CD4-positive, alpha-beta memory T cell (primary cell): ENCODE measurements at places on chromosomes 7 and 10.

DNA sequence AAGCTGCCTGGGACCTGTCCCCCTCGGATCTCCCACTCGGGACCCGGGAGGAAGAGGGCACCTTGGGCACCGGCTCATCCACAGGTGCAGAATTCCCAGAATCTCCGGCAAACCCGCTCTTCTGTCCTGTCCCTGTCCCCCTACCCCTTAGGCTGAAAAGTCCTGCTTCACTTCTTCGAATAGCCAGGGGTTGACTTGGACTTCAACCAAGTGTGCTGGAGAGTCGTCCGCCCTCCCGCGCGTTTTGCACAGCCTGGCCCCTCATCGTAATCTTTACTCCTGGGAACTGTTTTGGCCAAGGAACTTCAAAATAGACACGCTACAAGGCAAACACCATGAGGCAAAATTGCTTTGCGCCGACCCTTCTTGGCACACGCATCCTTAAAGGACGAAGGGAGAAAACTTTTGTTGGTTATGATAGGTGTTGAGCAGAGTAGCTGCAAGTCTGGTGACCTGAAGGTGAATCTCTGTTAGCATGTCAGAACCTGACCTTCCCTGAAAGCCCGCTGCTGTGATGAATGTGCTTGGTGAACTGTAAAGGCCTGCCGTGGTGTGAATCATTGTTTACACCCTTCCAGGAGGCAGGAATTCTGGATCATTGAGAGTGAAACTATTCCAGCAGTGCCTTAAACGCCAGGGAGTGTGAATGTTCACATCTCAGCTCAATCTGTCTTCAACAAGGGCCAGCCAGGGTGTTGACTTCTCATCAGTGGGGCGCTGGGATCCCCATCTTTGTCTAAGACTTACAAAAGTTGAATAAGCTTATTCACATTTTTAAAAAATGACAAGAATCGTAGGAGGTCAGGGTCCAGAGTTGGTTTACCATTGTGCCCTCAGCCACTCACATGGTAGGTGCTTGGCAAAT lies 589 bp upstream of the RAPGEF5 start:
- no peak for DNase-seq

DNA sequence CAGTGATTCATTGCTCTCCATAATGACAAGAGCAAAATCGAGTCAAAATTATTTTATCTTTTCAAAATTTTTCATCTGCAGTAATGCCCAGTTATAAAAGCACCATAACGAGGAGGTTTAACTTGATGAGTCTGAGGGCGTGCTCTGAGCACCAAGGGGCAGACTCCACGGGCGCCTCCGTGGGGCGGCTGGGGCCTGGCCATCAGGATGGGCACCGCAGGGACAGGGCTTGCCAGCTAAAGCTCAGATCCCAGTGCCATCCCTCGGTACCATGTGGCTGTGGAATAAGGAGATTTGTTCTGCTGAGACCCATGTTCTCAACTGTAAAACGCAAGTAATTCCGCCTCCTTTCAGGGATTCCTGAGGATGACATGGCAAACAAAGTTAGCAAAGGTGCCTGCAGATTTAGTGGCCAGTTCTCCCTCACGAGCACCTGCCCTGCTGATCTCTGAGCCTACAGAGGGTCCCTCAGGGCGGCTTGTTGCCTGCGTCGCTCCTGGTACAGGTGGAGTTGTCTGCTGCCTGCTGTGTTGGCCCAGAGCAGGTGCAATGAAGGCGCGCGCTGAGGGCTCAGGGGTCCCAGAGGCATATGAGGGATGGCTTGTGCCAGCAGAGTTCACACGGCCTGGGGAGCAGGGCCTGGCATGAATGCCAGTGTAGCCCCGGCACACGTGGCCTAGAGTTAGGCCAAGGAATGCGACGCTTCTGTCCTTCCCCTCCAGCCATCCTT lies 584.4 kb downstream of the TCERG1L start:
- no peak for DNase-seq

- no peak for DNase-seq
Measured at GRCh38 chr7:131621652-131622051, 65.2 kb upstream of the PODXL start.

GRCh38 chr7:1951159-1951536 lies 281.1 kb downstream of the ELFN1 start:
- no peak for DNase-seq

- no peak for DNase-seq
Measured at GRCh38 chr7:108770981-108771745, 201.5 kb downstream of the DNAJB9 start.

GRCh38 chr10:22927166-22927565 lies 687 bp upstream of the ARMC3 start:
- no peak for DNase-seq

DNA sequence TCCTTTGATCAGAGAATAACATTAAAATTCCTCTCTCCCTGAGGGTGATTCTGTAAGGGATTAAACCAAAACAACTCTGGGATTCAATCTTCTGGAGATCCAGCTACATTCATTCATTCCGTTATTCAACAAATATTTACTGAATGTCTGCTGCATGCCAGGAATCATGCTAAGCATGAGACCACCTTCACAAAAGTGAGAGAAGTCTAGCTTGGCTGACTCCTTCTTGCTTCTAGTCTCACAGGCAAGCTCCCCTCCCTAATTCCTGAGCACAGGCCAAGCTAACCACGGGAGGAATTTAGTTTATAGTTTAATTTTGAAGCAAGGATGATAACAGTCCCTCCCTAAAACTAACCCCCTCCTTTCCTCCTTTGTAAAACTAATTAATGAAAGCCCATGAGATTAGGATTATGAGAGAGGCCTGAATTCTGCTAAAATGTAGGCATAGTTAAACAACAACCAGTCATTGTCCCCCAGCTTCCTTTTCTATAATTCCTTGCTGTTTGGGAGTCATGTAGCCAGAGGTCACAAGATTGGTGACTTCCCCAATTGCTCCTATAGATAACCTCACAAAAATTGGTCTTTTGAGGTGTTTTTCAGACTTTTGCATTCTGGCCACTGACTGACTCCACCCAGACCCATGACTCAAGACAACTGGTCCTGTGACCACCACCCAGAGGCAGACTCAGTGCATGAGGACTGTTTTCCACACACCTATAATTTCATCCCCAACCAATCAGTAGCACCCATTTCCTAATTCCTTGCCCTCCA lies 113.5 kb downstream of the ITGB8 start:
- no peak for DNase-seq

DNA sequence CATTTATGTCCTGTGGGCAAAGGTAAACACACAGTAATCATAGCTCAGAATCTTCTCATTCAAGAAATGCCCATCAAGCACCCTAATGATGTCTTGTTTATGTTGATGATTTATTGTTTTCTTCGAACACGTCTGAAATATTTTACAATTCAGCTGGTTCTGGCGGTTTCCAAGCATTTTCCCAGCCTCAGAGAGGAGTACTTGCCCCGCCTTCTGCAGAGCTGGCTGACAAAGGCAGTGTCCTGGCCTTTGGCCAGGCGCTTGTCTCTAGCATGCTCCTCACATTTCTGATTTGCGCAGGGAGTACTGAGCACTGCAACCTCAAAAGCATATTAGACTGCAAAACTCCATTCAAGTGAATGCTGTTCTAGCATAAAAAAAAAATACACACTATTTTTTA lies 314.2 kb upstream of the GNAI1 start:
- DNase-seq: no peak

- no peak for DNase-seq
Measured at GRCh38 chr7:123271231-123271630, 71.5 kb upstream of the SLC13A1 start.

DNA sequence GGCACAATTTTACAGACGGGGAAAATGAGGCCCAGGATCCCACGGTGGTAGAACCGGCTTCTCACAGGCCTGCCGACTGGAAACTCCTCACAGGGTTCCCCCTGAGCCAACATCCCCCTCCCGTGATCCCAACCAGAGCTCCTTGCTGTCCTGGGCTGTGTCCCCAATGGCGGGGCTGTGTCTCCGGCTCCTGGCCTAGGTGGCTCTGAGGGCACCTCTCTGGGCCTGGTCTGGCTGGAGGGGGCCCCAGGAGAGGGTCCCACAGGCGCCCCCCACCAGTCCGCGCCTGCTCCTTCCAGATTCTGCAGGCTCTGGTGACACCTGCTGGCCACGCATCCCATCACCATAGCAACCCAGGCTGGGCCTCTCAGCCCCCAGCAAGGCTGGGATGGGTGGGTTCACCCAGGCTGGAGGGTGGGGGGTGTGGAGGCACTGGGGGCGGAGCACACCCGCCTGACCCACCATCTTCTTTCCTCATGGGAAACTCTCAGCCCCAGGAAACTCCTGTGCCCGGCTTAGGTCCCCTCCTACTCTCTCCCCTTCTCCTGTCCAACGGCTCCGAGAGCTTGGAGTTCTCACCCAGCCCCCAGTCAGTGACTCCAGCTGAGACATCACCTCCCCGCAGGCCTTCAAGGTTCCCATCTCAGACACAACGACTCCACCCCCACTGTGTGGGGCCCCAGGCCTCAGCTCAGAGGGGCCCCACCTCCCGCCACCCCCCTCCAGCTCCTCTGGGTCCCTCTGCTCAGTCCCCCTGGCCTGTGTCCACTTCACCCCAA lies 27.1 kb upstream of the TNRC18 start:
- DNase-seq: peak; percentile 23

- DNase-seq: no peak
Measured at GRCh38 chr10:95225136-95225535, 31.1 kb downstream of the ACSM6 start.

- DNase-seq: no peak
Measured at GRCh38 chr7:142468871-142469665, 211.2 kb upstream of the PRSS58 start.

GRCh38 chr10:91787810-91788209 lies 10.4 kb upstream of the TNKS2 start:
- DNase-seq: no peak

GRCh38 chr10:86730227-86730626 lies 26.2 kb upstream of the BMPR1A start:
- no peak for DNase-seq

DNA sequence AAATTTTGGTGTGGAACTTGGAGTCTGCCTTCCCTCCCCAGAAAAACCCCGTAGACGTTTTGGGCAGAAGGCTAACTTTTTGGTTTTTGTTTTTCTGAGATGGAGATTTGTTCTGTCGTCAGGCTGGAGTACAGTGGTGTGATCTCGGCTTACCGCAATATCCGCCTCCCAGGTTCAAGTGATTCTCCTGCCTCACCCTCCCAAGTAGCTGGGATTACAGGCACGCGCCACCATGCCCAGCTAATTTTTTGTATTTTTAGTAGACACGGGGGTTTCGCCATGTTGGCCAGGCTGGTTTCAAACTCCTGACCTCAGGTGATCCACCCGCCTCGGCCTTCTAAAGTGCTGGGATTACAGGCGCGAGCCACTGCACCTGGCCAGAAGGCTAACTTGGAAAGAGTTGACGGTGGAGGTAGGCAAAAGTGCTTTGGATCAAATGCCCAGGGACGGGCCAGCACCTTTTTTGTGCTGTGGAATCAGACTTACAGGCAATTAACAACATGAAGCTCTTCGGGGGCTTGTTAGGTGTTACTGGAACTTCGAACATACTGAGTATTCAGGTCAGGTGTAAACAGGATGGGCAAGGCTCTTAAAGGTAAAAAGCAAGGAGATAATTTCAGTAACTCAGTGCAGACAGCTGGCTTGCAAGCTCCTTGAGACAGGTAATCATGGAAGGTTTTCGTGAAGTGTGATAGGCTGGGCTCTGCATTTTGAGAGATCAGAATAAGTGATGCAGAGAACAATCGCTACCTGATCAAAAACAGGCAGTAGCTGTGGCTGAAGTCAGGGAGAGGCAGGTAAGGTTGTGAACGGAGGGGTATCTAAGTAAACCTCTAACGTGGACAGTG lies 1.8 kb downstream of the PPP1R35 start:
- DNase-seq: no peak

- DNase-seq: no peak
Measured at GRCh38 chr7:23358152-23358674, 59.1 kb downstream of the MALSU1 start.

GRCh38 chr7:127532151-127532550 lies 53.2 kb downstream of the GCC1 start:
- DNase-seq: no peak

DNA sequence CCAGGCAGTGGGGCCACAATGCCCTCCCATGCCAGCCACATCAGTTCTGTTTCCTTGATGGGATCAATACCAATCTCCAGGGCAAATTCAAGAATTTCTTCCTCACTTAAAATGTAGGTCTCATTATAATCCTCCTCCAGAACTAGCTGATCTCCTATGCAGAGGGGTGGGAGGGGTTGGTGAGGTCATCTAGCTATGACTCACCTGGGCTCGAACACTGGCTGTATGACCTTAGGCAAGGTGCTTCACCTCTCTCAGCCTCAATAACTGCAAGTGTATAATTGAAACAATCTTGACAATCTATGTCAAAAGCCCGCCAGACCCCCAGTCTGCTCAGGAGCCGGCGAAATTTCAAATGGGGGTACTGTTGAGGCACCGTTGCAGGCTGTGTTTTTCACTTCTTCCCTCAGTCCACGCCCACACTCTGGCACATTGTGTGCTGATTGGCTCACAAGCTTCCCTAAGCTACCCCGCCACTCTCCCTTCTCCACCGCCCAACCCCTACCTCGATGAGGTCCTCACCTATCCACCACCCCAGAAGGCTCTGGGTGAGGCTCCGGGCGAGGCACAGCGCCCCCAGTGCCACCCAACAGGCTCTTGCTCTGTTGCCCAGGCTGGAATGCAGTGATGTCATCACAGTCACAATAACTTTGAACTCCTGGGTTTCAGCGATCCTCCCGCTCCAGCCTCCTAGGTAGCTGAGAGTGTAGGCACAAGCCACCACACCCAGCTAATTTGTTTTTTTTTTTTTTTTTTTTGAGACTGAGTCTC lies 70.5 kb downstream of the ZNF22 start:
- DNase-seq: no peak

DNA sequence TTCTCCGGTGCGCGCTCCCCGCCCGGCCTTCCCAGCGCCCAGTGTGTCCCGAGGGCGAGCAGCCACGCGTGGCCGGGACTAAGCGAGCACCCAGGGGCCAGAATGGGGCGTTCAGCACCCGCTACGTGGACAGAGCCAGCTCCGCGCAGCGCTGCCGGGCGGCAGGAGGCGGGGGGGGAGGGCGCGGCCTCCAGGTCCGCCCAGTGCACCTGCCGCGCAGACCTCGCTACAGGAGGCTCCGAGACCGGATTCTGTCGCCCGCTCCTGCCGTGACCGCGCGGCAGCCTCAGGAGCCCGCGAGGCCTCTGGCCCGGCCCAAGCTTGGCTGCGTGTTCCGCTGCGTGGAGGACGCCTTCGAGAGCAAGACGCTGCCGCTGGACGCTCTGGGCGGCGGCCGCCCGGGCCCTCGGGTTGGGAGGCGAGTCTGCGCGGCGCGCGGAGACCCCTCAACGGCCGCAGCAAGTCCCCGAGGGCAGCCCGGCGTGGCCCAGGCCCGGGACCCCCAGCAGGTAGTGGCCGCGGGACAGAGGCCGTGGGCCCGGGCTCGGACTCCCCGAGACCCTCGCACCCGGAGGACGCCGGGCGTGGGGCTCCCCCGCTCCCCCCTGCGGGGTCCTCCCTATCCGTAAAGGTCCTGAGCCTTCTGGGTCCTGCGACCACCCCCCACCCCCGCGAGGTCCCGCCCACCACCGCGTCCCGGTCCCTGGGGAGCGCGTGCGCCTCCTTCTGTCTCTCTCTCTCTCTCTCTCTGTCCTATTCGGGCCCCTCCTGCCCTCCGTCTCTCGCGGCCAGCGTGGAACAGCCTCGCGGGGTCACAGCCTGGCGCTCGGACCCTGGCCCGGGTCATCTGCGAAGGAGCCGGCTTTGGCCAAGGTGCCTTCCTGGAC lies 904 bp upstream of the DPYSL4 start:
- DNase-seq: peak; percentile 73
